ENCODE measurements at places on chromosomes 7 and 10. TPM values are rescaled to one million over a fixed set of nuclear protein-coding genes. Genes with fewer than 3 reads are reported as not detected.

MICALL2 gene
- 0.55 TPM for polyA plus RNA-seq

CHN2 gene
- 0.47 TPM for polyA plus RNA-seq

OPALIN gene
- polyA plus RNA-seq = not detected

DNA sequence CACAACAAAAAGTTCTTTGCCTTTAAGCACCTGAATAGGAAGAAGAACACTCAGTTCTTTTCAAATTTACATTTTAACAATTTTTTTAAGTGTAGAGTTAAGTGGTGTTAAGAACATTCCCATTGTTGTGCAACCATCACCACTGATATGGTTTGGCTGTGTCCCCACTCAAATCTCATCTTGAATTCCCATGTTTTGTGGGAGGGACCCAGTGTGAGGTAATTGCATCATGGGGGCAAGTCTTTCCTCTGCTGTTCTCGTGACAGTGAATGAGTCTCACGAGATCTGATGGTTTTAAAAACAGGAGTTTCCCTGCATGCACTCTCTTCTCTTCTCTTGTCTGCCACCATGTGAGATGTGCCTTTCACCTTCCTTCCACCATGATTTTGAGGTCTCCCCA is 155.7 kb downstream of the PLXNA4 start:
- peaks cover 6% of the 10 kb centered on the region for H3K4me1 ChIP-seq
- no peak overlapping the region for H3K4me3 ChIP-seq
- no peak overlapping the region for H3K27ac ChIP-seq
- no peak for DNase-seq
- no peaks in the 10 kb centered on the region for H3K27me3 ChIP-seq
- no peaks in the 10 kb centered on the region for H3K36me3 ChIP-seq

ADCYAP1R1 gene
- not detected for polyA plus RNA-seq

Data from naive thymus-derived CD4-positive, alpha-beta T cell (primary cell).